BJ (cell line): ENCODE measurements at places on chromosomes 6 and 20. TPM values are rescaled to one million over a fixed set of nuclear protein-coding genes. Genes with fewer than 3 reads are reported as not detected.
A peak's percentile ranks its signal among the peaks of the same experiment; 100 is the strongest.

DNA sequence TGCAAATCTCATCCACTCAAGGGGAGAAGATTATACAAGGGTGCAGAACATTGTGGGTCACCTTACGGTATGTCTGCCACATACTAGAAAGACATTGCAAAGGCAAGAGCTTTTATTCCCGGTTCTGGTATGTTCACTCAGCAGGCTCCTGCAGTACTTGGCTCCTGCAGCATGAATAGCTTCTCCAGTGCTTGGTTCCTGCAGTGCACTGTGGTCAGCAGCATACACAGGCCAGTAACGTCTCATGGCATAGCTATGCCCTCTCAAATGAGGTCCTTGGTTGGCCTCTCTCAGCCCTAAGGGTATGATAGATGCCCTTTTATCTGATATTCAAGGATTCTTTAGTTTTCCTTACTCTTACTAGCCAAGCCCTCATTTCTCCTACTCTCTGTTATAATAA lies 12.6 kb downstream of the TCP11 start:
- no peak for DNase-seq

DNA sequence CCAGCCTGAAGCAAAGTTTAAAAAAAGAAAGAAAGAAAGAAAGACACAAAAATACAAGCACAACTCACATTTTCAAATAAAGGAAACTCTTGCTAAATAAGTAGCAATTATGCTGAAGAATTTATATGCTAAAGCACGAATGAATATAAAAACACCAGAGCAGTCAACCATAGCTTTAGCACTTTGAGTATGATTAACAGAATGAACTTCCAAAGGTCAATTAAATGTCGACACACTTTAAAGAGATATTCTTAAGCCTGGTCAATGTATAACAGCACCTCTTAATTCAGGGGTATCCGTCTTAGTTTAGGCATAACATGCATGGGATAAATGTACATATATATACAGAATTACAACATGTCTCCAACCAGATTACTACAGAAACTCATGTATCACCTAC lies 125.9 kb downstream of the OGFRL1 start:
- no peak for DNase-seq

DNA sequence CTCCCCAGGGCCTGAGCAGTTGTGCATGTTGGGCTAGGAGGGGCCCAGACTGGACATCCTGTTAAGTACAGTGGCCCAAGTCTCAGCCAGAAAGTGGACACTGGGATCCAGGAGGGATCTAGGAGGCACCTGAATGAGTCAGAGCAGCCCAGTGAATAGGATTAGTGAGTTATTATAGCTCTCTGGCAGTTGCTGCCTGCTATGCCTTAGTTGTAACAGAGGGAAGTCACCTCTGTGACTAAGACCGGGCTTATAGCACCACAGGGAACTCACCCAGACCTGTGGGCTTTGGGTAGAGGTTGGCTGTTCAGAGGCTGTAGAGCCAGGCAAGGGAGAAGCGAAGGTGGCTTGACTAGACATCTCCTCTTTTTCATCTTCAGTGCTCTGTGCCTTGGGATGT lies 39.0 kb upstream of the AAR2 start:
- DNase-seq = no peak

DNA sequence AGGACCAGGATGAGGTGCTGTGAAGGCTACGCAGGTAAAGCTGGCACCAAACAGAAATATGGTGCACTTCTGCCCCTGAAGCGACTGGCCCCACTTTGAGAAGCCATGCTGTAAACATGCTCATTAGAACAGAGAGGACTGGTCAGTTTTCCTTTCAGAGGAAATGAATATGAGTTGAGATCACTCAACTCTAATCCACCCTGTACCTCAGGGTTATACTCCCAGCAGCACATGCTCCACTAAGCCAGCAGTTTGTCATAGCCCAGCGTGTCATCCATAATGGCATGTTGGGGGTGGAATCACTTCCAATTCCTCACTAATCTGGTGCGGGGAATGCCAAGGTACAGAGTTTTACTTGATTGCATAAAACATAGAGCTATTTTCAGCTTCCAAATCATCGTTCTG lies 98.1 kb downstream of the HIVEP2 start:
- DNase-seq = peak; percentile 67

BRD2 gene
- polyA plus RNA-seq = 110 and 128 TPM in 2 replicates

IL17A gene
- polyA plus RNA-seq = not detected in 2 replicates

DNA sequence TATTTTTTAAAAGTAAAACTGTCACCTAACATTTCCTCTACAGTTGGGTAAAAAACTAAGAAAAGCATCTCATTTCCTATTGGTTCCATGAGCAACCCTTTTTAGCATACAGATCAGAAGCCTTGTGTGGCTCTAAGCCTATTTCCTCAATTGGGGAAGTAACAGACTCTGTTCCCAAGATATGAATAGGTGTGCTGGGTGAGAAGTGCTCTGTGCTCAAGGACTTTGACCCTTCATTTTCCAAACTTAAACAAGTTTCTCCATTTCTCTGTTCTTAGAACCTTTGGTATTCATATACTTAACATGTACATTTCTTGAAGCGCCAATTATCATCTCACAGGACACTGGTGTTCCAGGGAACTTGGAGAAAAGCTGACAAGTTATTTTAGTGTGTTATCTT lies 24.1 kb downstream of the CARMIL1 start:
- DNase-seq = no peak

- no peak for DNase-seq
Measured at GRCh38 chr20:63687419-63688178, 8.9 kb upstream of the TNFRSF6B start.

- DNase-seq = no peak
Measured at GRCh38 chr6:111625461-111626391, 20.0 kb upstream of the TRAF3IP2 start.
